ENCODE measurements at places on chromosomes 2 and 18. TPM values are rescaled to one million over a fixed set of nuclear protein-coding genes. Genes with fewer than 3 reads are reported as not detected.
A peak's percentile ranks its signal among the peaks of the same experiment; 100 is the strongest.

GRCh38 chr2:54657664-54658083 lies 65.8 kb upstream of the EML6 start:
- peak; percentile 65 for DNase-seq

Gene COBLL1
- total RNA-seq, result 18.0 TPM

Gene NAGK
- 66.4 TPM for total RNA-seq

DNA sequence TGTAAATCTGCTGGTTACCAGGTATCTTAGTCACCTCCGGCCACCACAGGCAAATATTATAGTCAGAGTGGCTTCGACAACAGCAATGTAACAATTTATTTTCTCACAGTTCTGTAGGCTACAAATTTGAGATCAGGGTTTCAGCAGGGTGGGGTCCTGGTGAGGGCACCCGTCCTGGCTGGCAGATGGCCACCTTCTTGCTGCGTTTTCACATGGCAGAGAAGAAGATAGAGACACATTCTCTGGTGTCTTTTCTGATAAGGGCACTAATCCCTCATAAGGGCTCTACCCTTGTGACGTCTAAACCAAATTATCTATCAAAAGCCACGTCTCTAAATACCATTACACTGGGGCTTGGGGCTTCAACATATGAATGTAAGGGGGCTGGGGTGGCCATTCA lies 843.2 kb upstream of the FANCL start:
- DNase-seq, result no peak

GRCh38 chr18:61286867-61287266 lies 46.4 kb upstream of the CDH20 start:
- no peak for DNase-seq

Gene COL4A4
- 18.7 TPM for total RNA-seq

DNA sequence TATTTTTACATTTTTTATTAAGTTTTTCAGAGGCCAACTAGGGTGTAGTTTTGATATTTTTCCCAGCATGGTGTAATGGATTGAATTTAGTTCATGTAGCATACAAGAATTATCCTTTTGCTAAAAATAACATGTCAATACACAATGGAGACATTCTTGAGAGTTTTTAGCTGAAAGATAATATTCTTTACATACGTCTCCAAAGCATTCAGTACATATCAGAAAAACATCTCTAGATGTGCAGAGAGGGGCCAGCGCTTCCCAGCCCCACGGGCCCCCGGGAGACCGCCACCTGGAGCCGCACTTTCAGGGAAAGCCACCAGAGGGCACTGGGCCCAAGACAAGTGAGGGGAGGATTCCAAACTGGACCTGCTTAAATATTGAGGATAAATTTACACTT lies 499.4 kb downstream of the GALR1 start:
- no peak for DNase-seq

DNA sequence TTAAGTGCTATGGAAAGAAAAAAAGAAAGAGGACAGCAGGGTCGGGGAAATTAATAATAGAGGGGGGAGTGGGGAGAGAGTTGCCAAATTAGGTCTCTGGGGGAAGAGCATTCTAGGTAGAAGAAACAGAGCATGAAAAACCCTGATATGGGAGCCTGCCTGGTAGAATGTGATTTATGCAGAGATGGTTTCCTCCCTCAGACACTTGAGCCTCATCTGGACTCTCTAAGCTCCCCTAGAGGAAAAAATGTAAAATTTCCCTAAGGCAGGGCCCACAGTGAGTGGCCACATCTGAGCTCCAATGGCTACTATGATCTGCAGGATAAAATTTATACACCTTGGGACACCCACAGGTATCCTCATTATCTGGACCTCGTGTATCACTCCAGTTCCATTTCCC lies 20.6 kb upstream of the EPAS1 start:
- DNase-seq, result no peak

- no peak for DNase-seq
Observed at GRCh38 chr2:226439337-226439736, 360.3 kb downstream of the IRS1 start.

Gene TCF7L1
- 17.3 TPM for total RNA-seq

Gene NT5DC4
- total RNA-seq, result not detected

Gene HADHA
- total RNA-seq, result 330 TPM

All from left cardiac atrium (tissue), 4 donors.